ENCODE measurements at places on chromosomes 13 and 19.

GRCh38 chr13:56893843-56894242 is 246.9 kb upstream of the PRR20A start:
- DNase-seq, result no peak

DNA sequence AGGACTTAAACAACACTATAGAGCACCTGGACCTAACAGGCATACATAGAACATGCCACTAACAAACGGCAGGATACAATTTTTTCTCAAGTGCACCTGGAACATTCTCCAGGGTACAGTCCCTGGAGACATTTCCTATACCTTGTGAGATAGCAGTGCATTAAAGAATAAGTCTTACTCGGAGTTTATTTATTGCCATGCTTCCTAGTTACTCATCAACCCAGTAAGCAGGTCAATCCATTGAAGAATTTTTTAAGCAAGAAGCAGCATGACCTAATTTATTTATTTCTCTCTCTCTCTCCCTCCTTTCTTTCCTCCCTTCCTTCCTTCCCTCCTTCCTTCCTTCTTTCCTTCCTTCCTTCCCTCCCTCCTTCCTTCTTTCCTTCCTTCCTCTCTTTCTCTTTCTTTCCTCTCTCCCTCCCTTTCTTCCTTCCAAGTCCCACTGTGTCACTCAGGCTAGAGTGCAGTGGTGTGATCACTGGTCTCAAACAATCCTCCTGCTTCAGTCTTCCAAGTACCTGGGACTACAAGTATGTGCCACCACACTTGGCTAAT is 6.6 kb upstream of the TFDP1 start:
- DNase-seq, result no peak

- no peak for DNase-seq
Observed at GRCh38 chr19:47821460-47822020, at the start of gene CRX. Gene CRX, plus strand, starts transcription at chr19:47821937. Its CDS starts 12,507 bp downstream, at chr19:47834444.

DNA sequence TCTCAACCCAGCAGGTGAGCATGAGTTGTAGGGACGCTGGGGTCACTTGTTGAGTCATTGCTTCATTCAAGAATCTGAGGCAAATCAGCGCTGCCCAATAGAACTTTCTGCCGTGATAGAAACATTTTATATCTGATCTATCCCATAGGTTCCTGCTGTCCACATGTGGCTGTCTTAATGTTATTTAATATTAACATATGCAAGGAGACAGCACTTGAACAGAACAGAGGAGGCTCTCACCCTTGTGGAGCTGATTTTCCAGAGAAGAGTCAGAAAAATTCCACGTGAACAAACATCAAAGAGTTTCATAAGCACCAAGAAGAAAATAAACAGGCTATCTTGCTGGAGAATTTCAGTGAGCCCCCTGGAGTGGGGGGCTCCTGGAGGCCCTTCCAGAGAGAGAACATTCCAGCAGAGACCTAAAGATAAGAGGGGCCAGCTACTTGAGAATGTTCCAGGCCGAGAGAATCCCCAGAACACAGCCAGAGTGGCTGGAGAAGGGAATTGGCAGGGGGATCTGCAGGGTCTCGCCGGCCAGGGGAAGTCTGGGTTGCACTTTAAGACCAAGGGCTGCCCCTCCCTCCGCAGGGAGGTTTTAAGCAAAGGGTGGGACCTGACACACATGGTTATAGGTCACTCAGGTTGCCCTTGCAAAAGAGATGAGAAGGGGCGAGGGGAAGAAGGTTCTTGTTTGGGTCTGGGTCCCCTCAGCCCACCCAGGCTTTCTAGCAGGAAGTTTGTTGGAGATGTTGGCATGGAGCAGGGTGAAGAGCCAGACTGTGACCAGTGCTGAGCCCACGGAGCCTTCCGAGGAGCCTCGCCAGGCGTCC is 135.7 kb downstream of the CRYL1 start:
- DNase-seq, result no peak

- DNase-seq, result no peak
Observed at GRCh38 chr13:99800951-99801350, 170.6 kb downstream of the ZIC5 start.

DNA sequence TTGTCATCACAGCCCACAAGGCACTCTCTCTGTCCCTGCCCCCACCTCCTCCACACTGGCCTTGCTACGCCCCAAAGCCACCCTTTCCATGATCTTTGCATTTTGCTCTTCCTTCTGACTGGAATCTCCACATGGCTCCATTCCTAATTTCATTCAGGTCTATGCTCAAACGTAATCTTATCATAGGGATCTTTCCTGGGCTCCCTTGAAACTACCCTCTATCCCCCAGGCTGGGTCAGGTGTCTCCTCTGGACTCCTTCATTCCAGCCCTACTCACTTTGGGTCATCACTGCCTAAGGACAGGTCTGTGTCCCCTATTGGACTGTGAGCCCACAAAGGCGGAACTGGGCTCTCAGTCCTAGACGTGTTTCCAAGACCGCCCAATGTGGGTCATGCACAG is 3.1 kb downstream of the GEMIN7 start:
- no peak for DNase-seq

GRCh38 chr19:3536429-3537100 is 2.4 kb upstream of the TEKTIP1 start:
- DNase-seq, result no peak

Data from fibroblast of skin of right quadriceps (primary cell).